ENCODE measurements at places on chromosomes 4 and X. TPM values are rescaled to one million over a fixed set of nuclear protein-coding genes. Genes with fewer than 3 reads are reported as not detected.

Gene HTN1
- not detected for polyA plus RNA-seq

Gene GRK4
- polyA plus RNA-seq: 15.6 TPM

Gene F9
- not detected for polyA plus RNA-seq

Gene EDNRA
- 0.76 TPM for polyA plus RNA-seq

Gene NOX1
- 0.13 TPM for polyA plus RNA-seq

Gene SORBS2
- 0.74 TPM for polyA plus RNA-seq

Gene HSFX2
- not detected for polyA plus RNA-seq

Gene SUPT20HL1
- polyA plus RNA-seq: not detected

Gene ZAR1
- not detected for polyA plus RNA-seq

Gene PRDM5
- polyA plus RNA-seq: 11.8 TPM

Gene NXF2
- polyA plus RNA-seq: not detected

Gene BRS3
- not detected for polyA plus RNA-seq

Gene TMEM144
- 40.6 TPM for polyA plus RNA-seq

Gene RAB40AL
- polyA plus RNA-seq: not detected

Gene ZNF81
- polyA plus RNA-seq: 0.20 TPM

Gene LRIT3
- 0.08 TPM for polyA plus RNA-seq

Gene PPP4R3C
- polyA plus RNA-seq: not detected

Gene LPAR4
- 5.2 TPM for polyA plus RNA-seq

Gene WAS
- not detected for polyA plus RNA-seq

Gene FGA
- not detected for polyA plus RNA-seq
